Substantia nigra (tissue), 51 donors: ENCODE measurements at places on chromosomes 12 and 14.

GRCh38 chr12:84599539-84599938 is 313.1 kb downstream of the SLC6A15 start:
- no peak for DNase-seq

DNA sequence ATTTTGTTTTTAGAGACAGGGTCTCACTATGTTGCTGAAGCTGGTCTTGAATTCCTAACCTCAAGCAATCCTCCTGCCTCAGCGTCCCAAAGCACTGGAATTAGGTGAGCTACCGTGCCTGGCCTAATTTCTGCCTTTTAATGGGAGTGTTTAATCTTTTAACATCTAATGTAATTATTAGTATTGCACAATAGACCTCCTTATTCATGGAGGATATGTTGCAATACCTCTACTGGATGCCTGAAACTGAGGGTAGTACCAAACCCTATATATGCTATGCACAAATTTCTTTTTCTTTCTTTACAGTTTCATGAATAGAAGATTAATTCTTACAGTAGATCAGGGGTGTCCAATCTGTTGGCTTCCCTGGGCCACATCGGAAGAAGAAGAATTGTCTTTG is 47.8 kb downstream of the MYRFL start:
- DNase-seq = no peak

- no peak for DNase-seq
These were observed 104.2 kb downstream of the C12orf50 start for GRCh38 chr12:87925021-87925420.

- no peak for DNase-seq
These were observed 146.9 kb downstream of the BCL11B start for GRCh38 chr14:99125113-99125512.

DNA sequence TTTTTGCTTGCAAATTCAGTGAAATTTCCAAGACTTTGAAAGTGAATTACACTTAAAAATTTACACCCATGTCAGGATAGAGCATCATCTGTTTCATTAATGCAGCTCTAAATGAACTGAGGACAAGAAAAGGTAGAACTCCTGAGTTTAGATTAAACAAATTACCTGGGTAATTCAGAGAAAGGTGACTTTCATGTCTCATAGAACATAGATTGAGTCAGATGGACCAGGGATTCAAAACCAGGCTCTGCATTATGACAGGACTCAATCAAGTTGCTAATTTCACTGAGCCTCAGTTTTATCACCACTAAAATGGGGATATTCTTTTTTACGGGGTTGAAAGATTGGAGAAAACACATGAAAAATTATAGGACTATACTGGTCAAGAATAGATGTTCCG is 4.5 kb downstream of the ARHGDIB start:
- DNase-seq = no peak

DNA sequence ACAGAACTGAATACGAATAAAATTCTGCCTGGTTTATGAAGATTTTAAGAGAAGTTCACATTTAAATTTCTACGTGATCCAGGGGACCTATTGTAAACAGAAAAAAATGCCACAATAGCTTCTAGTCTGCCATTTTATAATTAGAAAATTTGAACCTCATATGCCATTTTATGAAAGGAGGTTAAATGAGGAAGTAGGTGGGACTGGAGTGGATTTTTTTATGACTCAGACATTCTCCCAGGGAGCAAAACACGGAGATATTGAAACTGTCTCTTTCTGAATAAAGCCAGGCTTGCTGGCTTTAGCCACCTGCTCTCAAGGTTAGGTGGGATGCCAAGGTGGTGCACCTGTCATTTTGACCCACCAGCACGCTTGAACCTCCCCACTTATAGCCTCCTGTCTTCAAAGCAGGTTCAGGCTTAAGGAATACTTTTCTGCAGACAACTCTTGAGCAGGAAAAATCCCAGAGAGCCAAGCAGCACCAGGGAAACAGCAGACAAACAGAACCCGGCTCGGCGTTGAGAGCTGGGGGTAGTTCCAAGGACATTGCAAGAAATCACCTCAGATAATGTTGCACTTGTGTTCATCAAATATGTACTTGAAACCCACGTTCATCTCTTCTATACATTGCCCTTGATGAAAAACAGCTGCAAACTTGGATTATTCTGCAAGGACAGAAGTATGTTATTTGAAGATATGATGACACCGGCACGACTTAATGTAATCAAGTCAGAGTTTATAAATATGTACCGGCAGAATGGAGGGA is 203.7 kb downstream of the PPM1H start:
- no peak for DNase-seq

GRCh38 chr14:102096569-102097188 is 9.8 kb upstream of the HSP90AA1 start:
- DNase-seq = peak; percentile 65

GRCh38 chr14:96104469-96105057 is 65.4 kb downstream of the C14orf132 start:
- no peak for DNase-seq

DNA sequence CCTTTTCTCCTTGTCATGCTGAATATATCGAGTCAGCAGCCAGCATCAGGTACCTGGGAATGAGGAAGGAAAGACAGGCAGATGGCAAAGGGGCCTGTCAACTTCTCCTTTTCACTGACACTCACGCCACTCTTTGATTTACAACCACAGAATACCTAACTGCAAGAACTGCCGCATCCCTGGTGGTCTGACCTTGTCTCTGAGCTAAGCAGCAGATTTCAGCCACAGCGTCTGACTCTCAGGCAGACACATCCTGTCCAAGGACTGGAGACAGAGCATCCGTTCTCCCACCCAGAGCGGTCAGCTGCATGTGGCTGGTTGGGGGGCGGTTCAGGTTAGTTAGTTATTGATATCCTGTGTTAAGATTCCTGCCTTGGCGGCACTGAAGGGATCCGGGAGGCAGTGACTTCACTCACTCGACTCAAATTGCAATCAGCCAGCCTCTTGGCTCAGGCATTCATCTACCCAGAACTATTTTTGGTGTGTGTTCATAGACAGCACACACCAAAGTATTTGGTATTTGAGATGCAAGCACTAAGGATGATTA is 11.2 kb upstream of the MAP1LC3B2 start:
- no peak for DNase-seq

GRCh38 chr12:120056739-120057138 is 59.8 kb downstream of the RAB35 start:
- no peak for DNase-seq

DNA sequence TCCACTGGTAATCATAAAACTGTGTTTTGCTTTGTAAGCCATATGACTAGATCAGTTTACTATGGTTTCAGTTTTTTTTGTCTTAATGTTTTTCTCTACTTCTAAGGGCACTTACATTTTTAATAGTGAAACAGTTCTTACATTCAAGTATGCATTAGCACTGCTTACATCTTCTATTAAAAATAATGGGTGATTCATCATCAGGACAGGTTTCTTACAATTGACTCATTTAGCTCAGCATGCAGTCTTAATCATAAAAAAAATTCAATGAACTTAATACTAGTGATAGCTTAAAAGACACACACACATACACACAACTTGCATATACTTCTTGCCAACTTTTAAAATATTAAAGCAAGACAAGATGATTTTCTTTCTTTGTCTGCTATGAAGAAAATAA is 845.7 kb upstream of the USP15 start:
- no peak for DNase-seq

DNA sequence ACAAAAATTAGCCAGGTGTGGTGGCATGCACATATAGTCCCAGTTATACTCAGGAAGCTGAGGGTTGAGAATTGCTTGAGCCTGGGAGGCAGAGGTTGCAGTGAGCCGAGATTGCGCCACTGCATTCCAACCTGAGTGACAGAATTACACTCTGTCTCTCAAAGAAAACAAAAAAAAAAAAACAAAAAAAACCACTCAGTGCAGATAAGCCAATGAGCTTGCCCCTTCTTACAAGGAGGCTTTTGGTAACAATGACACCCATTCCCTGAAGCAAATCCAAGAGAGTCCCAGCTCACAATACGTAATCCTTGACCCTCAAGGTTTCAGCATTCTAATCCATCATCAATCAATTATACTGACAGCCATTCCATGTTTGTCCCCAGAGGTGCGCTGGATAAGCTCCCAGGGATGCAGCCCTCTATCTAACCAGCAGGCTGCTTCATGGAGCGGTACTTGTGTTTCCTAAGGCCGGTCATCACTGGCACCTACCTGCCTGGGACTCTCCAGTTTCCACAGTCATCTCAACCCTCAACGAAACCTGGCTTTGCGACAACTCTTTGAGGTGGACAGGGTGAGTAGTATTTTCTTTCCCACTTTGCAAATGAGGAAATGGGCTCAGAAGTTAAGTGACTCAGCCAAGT is 12.4 kb downstream of the GCN1 start:
- no peak for DNase-seq

- DNase-seq = no peak
These were observed 90.0 kb upstream of the CDKN3 start for GRCh38 chr14:54306806-54307205.
